ENCODE measurements at places on chromosomes 6 and 20. TPM values are rescaled to one million over a fixed set of nuclear protein-coding genes. Genes with fewer than 3 reads are reported as not detected.

- no peak for DNase-seq
Measured at GRCh38 chr6:157661652-157662051, 161.4 kb upstream of the SNX9 start.

DNA sequence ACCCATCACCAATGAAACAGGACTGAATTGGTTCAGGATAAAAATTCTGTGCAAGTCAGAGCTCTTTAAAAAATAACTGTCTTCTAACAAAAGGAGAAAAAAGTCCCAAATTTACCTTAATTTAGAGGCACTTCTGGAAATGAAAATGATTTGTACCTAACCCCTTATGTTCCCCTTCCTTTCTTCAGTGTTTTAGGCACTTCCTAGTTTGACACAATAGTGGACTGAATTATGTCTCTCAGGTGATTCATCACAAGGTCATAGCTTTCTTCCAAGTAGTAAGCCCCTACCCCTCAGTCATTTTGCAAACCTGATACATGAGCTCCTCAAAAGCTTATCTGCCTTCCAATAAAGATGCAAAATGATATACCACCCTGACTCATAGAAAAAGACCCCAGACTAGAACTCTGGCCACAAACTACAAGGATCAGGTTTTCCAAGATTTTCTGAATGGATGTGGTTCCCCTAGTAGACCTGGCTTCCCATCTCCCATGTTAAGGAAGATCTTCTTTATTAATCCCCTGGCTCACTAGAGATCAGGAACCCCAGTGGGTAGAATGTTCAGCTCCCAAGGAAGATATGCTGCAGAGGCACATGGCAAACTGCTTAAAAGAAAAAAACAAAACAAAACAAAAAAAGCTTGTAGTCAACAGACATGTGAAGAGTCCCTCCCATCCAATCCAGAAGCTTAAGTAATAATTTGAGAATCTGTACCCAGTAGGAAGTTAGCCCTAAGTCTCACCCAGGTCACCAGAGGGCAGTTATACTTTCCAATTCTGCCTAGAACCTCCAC lies 3.6 kb downstream of the PPP1R10 start:
- no peak for DNase-seq

DNA sequence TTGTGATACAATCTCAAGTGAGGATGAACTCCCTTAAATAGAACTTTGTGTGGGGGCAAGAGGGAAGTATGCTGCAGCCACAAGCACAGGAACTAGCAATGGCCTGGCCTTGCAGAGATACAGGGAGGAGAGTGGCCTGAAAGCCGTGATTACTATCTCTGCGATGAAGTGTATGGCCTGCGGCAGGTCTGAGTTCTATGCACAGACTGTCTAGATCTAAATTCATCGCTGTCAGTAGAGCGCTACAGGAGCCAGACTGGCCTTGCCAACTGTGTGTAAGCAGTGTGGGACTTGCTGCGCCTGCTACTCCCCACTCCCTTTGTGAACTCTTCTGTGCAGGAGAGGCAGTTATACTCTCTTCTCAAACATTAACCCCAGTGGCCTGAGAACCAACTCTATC lies 997.0 kb downstream of the GRIK2 start:
- no peak for DNase-seq

DNA sequence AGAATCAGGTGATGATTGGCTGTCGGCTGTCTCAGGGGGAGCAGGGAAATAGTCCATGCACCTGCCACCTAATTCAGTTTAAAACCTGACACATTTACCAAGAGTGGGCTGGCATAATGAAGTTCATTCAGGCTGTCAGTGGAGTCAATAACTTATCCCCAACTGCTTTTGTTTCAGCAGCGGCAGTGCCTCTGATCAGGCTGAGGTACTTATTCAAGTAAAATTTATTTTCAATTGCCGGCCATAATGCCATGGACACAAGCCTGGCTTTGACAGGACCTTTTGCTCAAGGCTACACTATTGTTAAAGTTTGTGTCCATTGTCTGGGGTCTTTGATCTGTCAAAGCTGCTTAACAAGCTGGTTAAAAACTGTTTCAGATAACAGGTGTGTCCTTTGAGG lies 20.6 kb downstream of the OLIG3 start:
- DNase-seq: no peak

- DNase-seq: no peak
Measured at GRCh38 chr6:24898676-24899075, 37.1 kb downstream of the RIPOR2 start.

DNA sequence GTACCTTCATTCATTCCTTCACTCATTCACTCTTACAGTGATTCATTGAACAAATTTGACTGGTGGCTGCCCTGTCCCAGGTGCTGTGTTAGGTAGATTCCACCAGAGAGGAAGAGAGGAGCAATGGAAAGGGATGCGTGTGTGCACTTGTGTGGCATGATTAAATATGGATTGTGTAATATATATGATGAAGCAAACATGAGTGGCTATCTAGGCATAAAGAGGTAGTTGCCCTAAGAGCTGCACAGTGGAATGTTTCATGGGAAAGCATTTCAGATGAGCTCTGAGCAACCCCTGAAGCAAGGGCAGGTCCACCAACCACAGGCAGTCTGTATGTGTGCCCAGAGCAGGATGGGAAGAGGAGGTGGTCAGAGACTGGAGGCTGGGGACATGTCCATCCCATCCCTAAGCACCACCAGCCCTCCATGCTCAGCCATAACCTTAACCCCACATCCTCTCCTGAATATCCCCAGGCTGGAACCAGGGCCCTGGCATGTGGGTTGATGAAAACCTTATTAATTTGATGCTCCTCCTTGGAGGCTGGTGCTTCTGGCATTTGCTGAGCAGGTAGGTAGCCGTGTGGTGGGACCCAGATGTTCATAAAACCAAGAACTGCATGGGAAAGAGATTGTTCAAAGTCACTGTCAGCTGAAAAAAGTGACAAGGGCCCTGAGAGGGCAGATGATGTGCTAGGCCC lies 226.2 kb downstream of the SYNDIG1 start:
- DNase-seq: no peak

DNA sequence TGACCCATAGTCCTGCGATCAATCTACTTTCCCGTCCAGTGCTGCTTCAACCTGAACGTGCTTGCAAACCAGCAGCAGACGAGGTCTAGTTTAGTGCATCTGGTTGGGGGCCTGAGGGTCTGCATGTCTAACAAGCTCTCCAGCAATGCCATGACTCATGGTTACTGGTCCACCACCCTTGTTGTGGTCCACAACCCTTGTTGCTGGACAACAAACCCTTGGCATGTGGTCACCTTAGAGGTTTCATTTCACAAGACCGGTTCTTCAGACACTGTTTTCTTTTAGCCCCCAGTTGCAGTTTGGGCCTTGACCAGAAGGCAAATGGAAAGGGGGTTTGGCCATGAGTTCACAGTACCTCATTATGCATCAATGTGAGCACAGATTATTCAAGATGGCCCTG lies 424.8 kb downstream of the QKI start:
- DNase-seq: no peak

GRCh38 chr6:138597336-138597735 lies 98.0 kb upstream of the NHSL1 start:
- DNase-seq: no peak

GRCh38 chr6:123967905-123968304 lies 164.2 kb downstream of the NKAIN2 start:
- no peak for DNase-seq

DNA sequence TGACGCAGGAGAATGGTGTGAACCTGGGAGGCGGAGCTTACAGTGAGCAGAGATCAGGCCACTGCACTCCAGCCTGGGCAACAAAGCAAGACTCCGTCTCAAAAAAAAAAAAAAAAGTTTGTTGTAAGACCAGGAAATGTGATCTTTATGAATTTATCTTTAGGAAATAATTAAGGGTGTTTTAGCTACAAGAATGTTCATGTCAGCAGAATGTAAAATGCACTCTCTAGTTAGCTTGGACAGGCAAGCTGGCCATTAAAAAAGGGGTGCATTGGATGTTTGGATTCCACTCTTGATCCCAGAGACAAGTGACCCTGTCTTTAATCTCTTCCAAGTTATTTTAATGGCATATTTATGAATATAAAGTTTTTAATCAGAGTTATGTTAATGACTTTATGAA lies 19.6 kb downstream of the ENPP3 start:
- DNase-seq: no peak

GRCh38 chr6:71387179-71387578 lies 98.6 kb downstream of the OGFRL1 start:
- no peak for DNase-seq

DNA sequence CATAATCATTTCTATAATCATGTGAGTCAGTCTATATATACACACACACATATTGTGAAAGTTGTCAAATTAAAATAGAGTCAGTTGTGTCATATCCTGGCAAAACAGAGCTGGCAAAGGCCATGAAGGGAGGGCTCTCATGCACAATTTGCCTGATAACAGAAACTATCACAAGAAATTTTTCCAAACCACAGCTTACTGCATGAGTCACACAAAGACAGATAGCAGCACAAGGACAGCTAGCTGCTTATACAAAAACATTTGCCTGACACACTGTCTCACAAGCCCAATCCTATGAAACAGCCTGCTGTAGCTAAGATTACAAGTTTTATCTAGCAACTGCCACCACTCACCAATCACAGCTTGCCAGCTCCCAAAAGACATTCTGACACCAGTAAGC lies 848.5 kb upstream of the MAN1A1 start:
- no peak for DNase-seq

- DNase-seq: no peak
Measured at GRCh38 chr6:33516726-33517125, 62.4 kb downstream of the ZBTB9 start.

DNA sequence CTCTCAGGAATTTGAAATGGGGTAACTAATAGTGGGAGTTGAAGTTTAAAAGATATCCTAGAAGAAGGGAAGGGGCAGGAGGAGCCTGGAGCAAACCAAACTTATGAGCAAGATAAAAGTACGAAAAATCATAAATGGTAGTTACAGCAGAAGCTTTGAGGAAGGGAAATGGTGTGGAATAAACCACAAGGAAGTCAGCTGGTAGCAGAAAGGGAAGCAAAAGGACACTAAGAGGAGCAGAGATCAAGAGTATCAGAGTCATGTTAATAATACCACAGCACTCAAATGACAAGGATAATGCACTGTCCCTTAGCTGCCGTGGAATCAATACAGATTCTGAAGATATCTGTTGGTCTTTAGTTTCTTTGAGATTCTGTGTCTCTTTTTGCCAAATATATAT lies 44.9 kb upstream of the CCDC28A start:
- no peak for DNase-seq

- DNase-seq: peak; percentile 85
Measured at GRCh38 chr20:2101057-2101864, at the start of gene STK35. Gene STK35, plus strand, starts transcription at chr20:2101827. Its CDS starts 55 bp downstream, at chr20:2101882.

- DNase-seq: no peak
Measured at GRCh38 chr20:55513954-55514353, 491.4 kb downstream of the CBLN4 start.

GRCh38 chr20:5504061-5504739 lies 187.4 kb upstream of the PROKR2 start:
- peak; percentile 65 for DNase-seq

GRCh38 chr20:59144831-59145196 lies 18.8 kb upstream of the ZNF831 start:
- no peak for DNase-seq

DNA sequence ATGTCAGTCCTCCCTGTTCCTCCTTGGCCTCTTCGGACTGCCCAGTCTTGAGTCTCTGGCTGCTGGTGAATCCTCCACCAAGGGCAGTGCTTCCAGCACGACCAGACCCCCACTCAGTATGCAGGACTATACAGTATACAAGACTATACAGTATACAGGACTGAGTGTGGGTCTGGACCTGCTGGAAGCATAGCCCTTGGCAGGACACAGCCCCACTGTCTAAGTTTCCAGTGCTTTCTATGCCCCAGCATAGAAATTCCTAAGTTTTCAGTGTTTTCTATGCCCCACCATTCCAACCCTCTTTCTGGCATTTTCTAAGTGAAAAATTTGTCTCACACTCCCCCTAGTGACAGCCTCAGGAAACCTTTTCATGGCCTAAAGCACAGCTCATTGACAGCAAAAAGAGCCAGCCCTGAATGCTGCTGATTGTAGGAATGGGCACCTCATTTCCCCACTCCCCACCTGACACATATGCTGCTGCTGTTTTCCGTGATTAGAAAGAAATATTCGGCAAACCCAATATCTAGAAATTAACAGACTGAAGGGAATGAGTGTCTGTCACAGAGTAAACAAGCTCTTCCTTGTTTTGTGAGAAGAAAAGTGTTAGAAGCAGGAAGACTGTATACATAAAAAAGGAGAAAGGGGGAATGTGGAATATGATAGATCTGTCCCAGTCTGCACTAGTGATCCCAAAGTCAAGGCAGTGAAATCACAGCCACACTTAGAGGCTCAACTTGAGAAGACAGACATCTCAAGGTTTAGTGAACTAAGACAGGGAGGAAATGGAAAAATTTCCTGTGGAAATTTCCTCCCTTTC lies 206.9 kb downstream of the IBTK start:
- no peak for DNase-seq

GRCh38 chr6:149508485-149508884 lies 23.7 kb upstream of the ZC3H12D start:
- no peak for DNase-seq

GRCh38 chr6:52087498-52087999 lies at the start of gene PKHD1:
Gene PKHD1, minus strand, starts transcription at chr6:52087613. Its CDS starts 2,680 bp downstream, at chr6:52084933.
- DNase-seq: no peak

GRCh38 chr6:111011360-111012142 lies 29.7 kb downstream of the RPF2 start:
- DNase-seq: no peak

DNA sequence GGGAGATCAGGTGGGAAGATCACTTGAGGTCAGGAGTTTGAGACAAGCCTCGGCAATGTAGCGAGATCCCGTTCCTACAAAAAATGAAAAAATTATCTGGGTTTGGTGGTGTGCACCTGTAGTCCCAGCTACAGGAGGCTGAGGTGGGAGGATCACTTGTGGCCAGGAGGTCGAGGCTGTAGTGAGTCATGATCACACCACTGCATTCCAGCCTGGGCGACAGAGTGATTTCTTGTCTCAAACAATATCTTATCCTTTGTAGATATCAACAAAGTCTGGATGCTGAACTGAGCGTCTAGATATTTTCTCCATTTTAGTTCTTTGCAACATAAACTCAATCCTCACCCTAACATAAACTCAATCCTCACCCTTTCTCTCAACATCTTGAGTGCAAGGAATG lies 197.6 kb downstream of the DTNBP1 start:
- DNase-seq: no peak

DNA sequence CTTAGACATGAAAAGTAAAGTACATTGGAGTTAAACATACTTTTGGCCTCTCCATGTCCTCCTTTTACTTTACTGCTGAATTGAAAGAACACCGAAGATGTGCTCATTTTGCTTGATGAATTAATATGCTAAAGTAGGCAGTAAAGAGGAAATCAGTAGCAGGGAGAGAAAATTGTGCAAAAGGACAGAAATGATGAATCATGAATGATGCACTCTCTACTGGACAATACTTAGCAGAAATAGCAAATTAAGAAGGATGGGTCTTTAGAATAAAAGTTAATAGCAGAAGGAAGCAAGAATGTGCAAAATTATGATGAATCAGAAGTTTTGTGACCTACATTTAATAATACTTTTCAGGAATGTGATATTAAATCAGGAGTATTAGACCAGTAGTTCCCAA lies 8.4 kb upstream of the SPINT3 start:
- DNase-seq: no peak

The MYL9 gene
- 1,727 TPM for total RNA-seq

The SEMG1 gene
- not detected for total RNA-seq

The BPIFA2 gene
- total RNA-seq: not detected

The FAM209B gene
- not detected for total RNA-seq

The FOXC1 gene
- total RNA-seq: 4.2 TPM

The PPP1R16B gene
- total RNA-seq: 6.2 TPM

The WFDC10B gene
- total RNA-seq: not detected

The C4A gene
- 80.3 TPM for total RNA-seq

The LGSN gene
- total RNA-seq: not detected

The HS3ST5 gene
- not detected for total RNA-seq

The ZNF311 gene
- total RNA-seq: 0.10 TPM

The HLA-DMA gene
- total RNA-seq: 23.7 TPM

The SLC24A3 gene
- 0.21 TPM for total RNA-seq

The LCA5 gene
- 2.7 TPM for total RNA-seq

The CST2 gene
- 0.75 TPM for total RNA-seq
